ENCODE measurements at places on chromosomes 12 and 14.

GRCh38 chr12:93738199-93739058, 61.3 kb downstream of the CRADD start:
- peaks cover 2% of the 10 kb centered on the region for H3K36me3 ChIP-seq
- H3K4me3 ChIP-seq, result no peak overlapping the region
- DNase-seq, result no peak
- no peaks in the 10 kb centered on the region for H3K27me3 ChIP-seq
- H3K4me1 ChIP-seq, result peaks cover 12% of the 10 kb centered on the region

DNA sequence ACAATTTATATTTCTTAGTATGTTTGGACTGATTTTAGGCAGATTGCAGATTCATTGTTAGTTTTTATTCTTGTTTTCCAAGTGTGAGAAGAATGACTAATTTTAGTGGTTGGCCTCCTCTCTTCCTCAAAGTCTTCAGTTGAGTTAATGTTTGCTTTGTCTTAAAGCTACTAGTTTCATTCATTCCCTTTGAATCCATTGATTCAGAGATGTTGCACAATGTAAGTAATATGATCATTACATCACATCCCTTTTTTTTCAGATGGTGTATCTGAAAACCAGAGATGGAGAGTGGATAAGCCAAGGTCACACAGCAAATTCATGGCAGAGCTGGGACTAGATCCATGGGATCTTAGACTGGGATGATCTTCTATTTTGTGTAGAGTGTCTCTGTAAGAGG, 577.5 kb downstream of the BCL11B start:
- no peak overlapping the region for H3K4me3 ChIP-seq
- H3K27ac ChIP-seq, result no peak overlapping the region
- no peak for DNase-seq
- H3K27me3 ChIP-seq, result no peaks in the 10 kb centered on the region

- H3K27me3 ChIP-seq, result no peaks in the 10 kb centered on the region
- H3K36me3 ChIP-seq, result no peaks in the 10 kb centered on the region
- no peak overlapping the region for H3K4me3 ChIP-seq
- H3K27ac ChIP-seq, result peak overlapping the region; percentile 33
- DNase-seq, result peak; percentile 44
Measured at GRCh38 chr12:13223941-13224340, 27.4 kb downstream of the EMP1 start.

GRCh38 chr12:93055221-93055620, 126.1 kb upstream of the EEA1 start:
- DNase-seq, result no peak
- H3K27me3 ChIP-seq, result no peaks in the 10 kb centered on the region
- no peak overlapping the region for H3K27ac ChIP-seq
- H3K4me3 ChIP-seq, result no peak overlapping the region
